ELR (cell line): ENCODE measurements at places on chromosomes 7 and 10.

- DNase-seq = peak; percentile 98
Observed at GRCh38 chr10:108358912-108359311, 1194.4 kb upstream of the SORCS1 start.

- peak; percentile 95 for DNase-seq
Observed at GRCh38 chr7:115230882-115231571, 309.1 kb downstream of the MDFIC start.

GRCh38 chr7:62361-63116 lies 129.8 kb upstream of the FAM20C start:
- no peak for DNase-seq

DNA sequence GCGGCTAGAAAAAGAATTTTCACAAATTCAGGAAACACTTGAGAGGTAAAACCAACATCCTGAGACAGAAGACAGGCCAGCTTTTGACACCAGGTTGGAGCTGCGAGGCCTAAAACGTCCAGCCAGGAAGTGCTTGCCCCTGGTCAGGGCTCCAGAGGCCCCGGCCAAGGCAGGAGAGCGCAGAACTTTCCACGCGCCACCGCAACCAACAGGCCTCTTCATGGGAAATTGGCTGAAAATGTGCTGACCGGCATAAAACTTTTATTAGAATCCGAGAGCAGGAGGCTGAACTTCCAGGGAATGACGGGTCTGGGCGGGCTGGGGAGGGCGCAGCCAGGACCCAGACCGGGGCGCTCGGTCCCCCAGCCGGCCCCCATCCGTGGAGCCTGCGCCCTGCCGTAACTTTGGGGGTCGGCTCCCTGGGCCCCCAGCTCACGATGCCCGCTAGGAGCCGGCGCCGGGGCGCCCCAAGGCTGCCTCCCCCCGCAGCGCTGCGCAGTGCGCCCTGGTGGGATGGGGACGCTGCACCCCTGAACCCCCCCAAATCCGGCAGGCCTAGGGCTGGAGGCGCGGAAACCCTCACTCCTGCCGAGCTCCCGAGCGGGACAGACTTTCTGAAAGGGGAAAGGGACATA lies 414.0 kb upstream of the MKI67 start:
- no peak for DNase-seq

- DNase-seq = no peak
Observed at GRCh38 chr7:41809940-41810576, 107.2 kb upstream of the INHBA start.

GRCh38 chr7:44212581-44213184 lies 11.9 kb downstream of the YKT6 start:
- no peak for DNase-seq

- DNase-seq = no peak
Observed at GRCh38 chr10:115957786-115958442, 315.1 kb downstream of the GFRA1 start.

DNA sequence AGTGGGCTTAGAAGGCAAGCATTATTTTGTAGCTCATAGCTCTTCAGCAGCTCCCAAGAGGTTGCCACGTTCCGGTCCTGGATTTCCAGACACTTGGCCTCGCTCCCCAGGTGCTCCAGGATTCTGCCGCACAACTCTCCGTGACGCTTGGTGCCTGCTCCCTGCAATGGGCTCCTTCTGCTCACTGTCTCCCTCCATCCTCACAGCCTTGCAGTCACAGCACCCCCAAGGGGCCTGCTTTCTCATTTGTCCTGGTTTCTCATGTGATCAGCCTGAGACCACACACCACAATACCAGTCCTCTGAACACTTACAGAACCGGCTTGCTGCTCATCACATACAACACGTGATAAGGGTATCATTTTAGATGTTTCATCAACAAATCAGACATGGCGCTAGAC lies 9.8 kb downstream of the IGFBP3 start:
- no peak for DNase-seq

GRCh38 chr7:101686030-101686429 lies 56.9 kb upstream of the MYL10 start:
- DNase-seq = peak; percentile 52

DNA sequence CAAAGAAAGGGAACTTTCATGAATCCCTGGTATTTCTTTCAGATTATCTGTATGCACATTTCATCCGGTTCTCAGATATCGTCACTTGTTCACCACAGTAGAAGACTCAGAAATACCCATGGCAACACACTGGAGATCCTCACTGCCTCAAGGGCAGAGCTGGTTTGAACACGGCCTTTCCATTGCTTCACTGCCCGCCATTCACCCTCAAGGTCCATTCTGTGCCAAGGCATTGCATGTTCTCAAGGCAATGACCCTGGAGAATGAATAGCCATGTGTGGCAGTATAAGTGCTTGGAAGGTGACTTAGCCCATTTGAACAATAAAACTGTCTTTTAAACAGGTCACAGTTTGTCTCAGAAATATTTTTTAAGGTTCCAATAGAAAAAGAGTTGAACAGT lies 606.5 kb downstream of the IPMK start:
- DNase-seq = no peak
